M059J (cell line): ENCODE measurements at places on chromosomes 2 and 18.
A peak's percentile ranks its signal among the peaks of the same experiment; 100 is the strongest.

DNA sequence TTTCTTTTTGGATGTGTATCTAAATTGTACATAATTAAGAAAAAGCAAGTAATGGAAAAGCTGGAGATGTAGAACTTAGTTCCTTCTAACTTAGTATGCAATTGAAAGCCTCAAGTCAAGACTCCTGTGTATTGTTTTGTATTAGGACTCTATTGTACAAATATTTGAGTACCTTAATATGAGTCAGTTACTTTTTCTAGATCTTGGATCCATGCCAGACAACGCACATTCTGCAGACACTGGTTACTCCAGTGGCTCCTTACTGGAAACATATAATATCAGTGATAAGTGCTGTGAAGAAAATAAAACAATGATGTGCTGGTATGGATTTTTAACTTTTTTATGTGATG lies 1.5 kb downstream of the SLC39A10 start:
- peak; percentile 83 for DNase-seq

DNA sequence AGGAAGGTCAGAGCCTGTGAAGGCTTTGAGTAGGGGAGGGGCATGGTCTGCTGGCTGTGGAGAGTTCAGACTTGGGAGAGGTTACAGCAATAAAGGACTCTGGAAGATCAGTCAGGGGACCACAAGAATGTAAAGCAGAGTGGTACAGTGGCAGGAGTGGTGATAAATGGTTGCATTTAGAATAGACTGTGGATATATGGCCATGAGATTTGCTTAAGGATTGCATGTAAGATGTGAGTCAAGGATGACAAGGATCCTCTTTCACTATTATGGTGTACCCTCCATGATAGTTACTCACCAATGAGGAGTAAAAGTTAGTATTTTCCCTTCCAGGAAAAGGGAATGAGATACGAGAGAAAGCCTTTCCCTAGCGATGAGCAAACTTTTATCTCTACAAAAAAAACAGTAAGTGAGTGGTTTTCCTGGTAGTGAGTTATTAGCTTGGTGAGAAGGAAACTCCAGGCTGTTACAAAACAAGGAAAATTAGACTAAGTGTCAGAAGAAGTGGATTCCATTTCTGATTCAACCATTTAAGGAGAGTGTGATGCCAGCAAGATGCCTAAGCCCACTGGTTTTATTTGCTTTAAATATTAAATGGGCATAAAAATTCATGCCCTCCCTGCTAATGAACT lies 818.0 kb upstream of the ACVR2A start:
- peak; percentile 36 for DNase-seq

GRCh38 chr2:105798595-105798994 lies 53.9 kb downstream of the NCK2 start:
- DNase-seq = no peak

GRCh38 chr2:219886615-219887014 lies 259.2 kb downstream of the SLC4A3 start:
- peak; percentile 63 for DNase-seq

DNA sequence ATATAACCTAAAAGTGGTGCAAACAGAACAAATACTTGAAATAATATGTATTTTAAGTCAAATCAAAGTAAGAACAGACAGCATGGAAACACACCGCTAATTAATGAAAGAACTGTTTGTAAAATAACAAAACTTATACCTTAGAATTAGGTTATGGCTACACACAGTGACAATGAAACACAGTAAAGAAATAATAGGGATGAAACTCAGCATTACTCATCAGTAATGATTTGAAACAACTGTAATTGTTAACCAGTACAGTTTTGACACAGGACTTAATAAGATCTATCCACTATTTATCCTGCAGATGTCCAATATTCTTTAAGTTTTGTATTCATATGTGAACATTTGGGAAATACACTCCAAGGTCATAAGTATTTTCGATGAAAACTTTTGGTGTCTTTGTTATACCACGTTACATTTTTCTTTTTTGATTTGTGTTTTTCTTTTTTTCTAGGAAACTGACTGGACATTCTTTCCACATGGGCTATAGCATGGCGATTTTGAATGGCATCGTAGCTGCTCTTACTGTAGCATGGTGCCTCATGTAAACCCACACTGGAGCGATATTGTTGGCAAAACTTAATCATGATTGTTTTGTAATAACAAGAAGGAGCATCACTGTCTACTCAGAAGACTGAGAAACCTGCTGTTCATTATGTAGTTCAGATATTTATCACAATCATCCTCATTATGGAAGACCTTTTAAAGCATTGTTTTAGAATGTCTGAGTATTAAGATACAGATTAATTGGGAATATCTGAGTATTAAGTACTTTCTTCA lies 41.1 kb downstream of the ARL6IP6 start:
- DNase-seq = no peak

GRCh38 chr2:181910028-181910831 lies 18.7 kb downstream of the ITPRID2 start:
- no peak for DNase-seq

DNA sequence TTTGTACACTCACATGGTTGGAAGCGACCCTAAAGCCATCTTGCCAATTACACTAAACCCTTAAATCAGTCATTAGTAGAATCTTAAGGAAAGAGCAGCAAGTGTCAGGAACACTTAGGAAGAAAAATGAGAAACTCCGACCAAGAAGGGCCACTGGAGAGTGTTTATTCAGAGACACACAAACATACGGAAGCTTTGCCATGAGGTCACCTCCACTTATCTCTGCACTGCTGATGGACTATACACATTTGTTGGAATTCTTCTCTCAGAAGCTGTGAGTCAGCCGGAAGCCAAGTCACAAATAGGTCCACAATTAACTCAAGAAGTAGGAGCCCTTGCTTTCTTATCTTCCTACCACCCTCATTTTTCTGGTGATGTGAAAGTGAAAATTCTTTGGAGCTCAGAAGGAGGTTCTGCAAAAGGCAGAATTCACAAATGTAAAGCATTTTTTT lies 21.6 kb downstream of the BMP10 start:
- peak; percentile 82 for DNase-seq

- no peak for DNase-seq
These were observed 419.1 kb downstream of the SLC4A3 start for GRCh38 chr2:220046507-220046906.

- no peak for DNase-seq
These were observed 24.1 kb downstream of the TFPI start for GRCh38 chr2:187529977-187530721.

DNA sequence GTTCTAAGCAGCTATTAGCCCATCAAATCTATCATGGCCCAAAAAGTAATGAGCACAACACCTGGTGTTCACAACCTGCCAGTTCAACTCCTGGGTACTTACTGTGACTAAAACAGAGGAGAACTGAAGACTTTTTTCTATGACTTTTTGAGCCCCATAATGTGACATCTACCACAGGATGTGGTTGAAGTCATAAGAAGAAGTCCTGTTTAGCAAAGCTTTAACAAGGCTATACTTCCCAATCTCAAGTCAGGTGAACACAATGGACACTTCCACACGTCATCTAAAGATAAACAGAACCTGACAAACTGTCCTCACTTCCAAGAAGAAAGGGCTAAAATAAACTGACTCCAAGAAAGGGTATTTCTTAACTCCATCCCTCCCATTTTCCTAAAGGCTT lies 138.8 kb downstream of the ATAD2B start:
- peak; percentile 3 for DNase-seq

DNA sequence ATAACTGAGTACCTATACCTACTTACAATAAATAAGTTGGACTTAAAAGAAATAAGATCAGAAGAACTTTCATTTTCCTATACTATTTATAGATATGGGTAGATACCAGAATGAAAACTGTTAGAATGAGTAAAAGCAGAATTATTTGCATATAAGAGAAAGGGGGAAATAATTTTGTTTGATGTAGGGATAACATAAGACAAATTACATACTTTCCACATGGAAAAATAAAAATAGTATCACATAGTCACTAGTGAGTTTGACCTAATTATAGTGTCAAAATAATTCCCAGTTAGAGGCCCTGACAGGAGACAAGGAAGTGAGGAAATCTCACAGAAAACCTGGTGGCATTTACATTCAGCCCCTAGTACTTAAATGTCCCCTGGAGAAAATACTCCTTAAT lies 28.6 kb downstream of the KCMF1 start:
- DNase-seq = no peak

DNA sequence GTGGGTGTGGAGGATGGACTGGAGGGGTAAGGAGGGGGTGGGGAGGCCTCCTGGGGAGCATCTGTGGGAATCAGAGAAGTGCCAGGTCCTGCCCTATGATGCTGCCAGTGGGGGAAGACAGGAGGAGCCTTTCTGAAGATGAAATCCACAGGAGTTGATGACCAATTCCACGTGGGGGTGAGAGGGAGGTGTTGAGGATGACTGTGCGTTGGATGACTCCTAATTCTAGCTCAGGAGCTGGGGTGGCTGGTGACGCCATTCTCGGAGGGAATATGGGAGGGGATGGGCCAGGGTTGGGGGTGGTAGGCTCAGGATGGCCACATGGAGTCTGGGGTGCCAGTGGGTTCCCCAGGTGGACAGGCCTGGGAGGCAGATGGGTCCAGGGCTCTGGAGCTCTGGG lies 32.3 kb downstream of the EMX1 start:
- no peak for DNase-seq

DNA sequence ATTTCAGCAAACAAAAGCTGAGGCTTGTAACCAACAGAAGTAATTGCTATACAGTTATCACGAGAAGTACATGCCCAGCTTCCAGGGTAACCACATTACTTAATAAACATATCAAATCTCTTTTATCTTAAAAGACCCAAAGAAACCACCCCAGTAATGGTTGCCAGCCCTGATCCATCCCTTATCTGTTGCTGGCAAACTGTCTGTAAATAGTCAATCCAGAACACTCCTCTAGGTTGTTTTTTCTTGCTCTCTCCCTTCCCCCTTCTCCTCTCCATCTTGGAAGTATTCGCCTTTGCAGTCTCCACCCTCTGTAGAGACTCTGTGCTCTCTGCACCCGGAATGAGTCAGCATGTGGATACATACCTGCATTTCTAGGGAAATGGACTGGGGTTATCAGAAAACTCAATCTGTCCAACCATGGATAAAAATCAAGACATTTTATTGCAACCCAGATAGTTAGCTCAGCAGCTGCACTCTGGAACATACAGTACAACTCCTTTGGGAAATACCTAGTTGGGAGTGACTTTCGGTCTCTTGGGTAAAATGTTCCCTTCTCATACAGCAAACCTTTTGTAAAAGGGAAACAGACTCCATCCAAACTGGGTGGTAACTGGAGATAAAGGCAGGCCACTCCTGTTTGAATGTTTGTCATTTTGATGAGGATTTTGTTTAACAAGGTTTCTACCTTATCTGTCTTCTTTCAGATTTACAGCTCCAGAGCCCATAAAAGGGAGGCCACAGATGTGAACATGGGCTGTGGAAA lies 123.5 kb upstream of the FOSL2 start:
- peak; percentile 93 for DNase-seq

DNA sequence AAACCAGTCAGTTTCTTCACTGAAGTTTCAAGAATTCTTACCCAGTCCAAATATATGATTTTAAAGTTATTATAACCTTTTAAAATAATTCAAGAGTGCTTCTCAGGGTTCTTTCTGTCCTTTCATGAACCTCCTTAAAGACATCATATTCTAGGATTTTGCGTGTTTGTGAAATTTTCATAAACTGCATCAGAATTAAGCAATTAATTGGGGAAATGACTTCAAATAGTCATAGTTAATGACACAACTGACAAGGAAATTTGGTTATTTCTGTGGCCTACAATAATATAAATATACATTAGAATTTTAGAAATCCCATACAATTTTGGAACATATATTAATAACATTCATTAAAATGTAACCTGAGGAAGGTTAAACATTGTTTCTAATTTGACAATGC lies 10.5 kb downstream of the CYP27A1 start:
- no peak for DNase-seq

DNA sequence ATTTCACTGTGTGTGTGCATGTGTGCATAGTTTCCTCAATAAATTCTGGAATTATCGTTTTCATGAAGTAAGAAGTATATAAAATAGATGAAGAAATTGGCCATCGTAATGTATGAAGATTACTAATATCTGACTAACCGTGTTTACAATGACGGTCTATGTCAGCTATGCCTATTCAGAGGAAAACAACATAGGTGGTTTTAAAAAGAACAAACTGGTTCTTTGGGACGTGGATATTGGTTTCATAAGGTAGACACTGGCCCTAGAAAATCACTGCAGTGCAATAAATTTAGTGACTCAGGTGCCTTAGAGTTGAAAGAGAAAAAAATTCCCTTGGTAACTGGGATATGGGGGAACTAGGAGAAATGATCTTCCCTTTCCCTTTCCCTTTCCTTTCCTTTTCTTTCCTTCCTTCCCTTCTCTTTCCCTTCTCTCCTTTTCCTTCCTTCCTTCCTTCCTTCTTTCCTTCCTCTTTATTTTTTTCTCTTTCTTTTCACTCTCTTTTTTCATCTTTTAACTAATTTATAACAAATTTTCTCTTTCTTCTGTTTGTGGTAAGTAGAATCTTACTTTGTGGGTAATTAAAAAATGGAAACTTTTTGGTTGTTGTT lies 36.4 kb downstream of the MAP2 start:
- no peak for DNase-seq

- DNase-seq = peak; percentile 74
These were observed 515 bp upstream of the PLEKHB2 start for GRCh38 chr2:131104487-131105155.

DNA sequence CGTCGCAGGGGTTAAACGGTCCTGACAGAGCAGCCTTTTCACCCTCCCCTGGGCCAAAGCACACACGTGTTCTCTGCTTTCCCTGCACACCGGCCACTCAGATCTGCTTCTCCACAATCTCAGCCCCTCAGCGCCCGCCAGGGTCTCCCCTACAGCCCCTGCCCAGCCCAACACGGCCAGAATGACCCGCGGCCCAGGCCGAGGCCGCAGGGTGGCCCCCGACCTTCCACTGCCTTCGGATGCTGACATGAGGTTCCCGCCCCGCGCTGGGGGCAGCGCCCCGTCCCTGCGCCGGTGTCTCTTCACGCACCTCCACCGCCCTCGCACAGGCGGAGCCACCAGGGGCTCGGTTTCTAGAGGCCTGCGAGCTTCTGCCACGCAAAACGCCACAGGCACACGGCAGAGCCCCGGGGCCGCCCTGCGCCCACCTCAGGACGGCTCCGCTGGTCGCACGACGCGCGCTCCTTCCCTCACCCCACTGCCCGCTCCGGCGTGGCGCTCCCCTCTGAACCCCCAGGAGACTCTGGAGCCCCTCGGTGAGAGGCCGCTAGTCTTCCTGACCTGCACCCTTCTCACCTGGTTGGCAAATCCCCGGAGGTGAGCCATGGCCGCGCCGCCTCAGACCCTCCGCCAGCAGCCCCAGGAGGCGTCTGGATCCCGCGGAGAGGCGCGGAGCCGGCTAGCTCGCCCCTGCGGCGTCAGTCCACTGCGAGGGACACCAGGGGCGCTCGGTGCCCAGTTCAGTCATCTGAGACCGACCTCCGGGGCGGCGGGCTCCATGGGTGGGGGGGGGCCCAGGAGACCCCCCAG lies 749 bp downstream of the STK25 start:
- peak; percentile 55 for DNase-seq

GRCh38 chr2:120937686-120938044 lies 202.0 kb downstream of the GLI2 start:
- DNase-seq = peak; percentile 62
